ENCODE measurements at places on chromosomes 2 and 18.

DNA sequence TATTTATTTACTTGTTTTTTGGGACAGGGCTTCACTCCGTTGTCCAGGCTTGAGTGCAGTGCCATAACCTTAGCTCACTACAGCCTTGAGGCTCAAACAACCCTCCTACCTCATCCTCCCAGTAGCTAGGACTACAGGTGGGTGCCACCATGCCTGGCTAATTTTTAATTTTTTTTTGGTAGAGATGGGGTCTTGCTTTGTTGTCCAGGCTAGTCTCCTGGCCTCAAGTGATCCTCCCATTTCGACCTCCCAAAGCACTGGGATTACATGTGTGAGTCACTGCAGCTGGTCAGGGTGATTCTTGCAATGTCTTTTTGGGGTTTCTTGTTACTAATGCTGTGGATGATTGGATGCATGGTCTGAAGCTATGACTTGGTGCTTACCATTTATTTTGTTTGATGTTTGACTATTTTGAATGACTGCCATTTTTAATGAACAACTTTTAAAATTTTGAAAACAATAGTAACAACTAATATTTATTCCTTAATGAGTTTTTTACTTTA is 6.5 kb downstream of the CERS6 start:
- no peak for DNase-seq

GRCh38 chr2:101737478-101738255 is 40.2 kb downstream of the MAP4K4 start:
- no peak for DNase-seq

DNA sequence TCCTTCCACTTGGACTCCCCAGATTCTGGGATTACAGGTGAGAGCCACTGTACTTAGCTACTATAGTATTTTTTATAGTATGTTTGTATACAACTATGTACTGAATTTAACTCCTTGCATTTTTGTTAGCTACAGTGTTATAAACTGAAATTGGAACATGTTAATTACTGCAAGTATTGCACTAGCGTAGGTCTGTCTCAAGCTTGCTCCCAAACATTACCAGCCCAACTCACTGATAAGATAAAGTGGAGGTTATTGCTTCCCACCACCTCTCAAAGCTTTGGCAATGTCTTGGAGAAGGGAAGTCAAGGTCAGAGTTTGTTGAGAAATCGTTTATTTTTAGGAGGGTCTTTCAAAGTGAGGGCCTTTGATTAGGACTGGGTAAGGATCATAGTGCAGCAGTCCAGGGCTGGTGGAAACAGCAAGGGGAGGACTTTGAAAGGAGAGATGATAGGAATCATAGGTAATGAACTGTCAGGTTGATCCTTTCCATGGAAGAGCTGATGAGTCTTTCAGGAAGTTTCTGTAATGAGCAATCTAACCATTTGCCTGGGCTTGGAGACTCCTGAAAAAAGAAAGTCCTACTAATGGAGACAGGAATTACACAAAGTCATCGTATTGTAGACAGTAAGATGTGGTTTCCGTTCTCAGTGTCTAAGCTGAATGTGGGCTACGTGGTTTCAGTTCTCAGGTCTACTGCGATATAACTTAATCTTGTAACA is 257.1 kb downstream of the MYO3B start:
- no peak for DNase-seq

DNA sequence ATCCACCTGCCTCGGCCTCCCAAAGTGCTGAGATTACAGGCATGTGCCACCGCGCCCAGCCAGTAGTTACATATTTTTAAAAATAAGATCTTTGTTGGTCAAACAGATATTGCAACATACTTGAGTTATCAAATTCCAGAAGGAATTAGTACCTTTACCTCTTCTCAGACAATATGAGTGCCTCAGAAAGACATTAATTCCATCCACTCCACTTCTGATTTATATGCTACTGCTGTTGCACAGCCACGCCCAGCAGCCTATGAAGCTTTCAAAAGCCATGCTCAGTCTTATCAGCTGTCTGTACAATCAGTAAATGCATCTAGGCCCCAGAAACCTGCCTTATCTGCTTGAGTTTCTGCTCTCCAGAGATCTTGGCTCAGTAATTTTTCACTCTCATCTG is 47.8 kb downstream of the MEX3C start:
- no peak for DNase-seq

DNA sequence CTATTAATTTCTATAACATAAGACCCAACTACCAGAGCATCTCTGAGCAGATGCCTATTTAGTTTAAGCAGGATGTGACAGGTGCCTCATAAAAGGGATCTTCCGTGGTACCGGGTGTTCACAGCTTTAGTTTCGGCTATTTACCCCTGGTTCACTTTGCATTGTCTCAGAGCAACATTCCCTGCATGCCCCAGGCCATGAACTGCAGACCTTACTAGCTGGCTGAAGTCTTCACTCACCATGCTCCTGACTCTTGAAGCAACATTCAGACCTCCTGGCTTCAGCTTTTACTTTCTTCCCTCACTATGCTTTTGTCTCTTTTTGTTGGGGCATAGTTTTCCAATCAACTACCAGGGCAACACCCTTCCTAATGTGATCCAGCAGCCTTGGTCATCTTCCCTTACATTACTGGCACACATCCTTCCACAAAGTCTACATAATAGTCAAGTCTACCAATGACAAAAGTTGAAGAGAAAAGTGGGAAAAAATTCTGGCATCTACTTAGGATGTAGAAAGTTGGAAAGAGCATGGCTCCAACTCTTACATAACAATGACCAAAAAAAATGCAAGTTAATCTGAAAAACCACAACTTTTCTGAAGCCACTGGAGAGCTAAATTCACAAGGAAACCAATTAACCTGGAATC is 99.2 kb downstream of the SESTD1 start:
- DNase-seq, result no peak

- no peak for DNase-seq
Measured at GRCh38 chr2:69734035-69734611, 7.8 kb upstream of the ANXA4 start.

GRCh38 chr2:217599906-217600305 is 402.9 kb downstream of the TNS1 start:
- DNase-seq, result no peak

DNA sequence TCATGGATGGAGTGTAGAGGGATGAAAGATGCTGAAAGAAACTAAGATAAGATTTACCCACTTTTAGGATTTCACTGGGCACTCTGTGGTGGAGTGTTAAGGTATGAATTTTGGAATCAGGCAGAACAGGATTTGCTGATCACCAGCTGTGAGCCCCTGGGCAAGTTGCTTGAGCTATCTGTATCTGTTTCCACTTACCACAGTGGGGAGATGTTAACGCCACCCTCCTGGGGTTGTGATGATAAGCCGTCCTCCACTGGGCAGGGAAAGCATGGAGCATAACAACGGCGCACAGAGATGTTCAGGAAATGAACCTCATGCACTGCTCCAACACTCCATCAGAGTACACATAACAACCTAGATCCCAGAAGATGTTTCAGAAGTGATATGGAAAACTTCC is 160.6 kb downstream of the MTCL1 start:
- no peak for DNase-seq

GRCh38 chr2:23457990-23458682 is 73.2 kb downstream of the KLHL29 start:
- DNase-seq, result no peak

DNA sequence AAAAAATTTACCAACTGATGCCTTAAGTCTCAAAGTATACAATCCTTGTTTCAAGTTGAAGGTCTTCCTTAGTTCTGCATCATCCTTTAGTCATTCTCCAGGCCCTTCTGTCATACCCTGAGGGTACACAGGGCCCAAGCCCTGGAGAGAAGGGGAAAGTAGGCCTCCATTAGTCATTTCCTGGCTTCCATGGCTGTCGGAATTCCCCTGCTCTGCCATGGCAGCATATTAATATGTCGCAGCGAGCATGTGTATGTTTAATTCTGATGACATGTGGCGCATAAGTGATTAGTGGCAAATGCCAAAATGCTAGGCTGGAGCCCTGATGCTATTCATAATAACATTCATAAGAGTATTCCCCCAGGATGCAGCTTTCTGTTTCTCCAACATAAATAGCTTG is 22.1 kb downstream of the GPR39 start:
- no peak for DNase-seq

DNA sequence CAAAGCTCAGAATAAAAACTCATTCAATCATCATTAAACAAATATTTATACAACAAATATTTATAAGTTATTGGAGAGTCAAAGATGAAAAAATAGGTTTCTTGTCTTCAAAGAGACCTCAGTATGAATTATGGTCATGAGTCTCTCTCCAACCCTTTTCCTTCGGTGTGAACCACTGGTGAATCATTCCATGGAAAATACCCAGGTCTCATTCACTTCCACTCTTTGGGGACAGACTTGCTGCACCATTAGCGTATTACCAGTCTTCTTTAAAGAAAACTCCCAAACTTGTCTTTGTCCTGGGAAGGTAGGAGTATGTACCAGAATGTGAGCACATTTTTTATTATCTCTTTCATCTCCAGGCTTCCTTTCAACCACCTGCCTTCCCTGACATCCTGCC is 257.4 kb upstream of the RBMS1 start:
- DNase-seq, result no peak

GRCh38 chr18:45590036-45590886 is 25.0 kb upstream of the SLC14A2 start:
- no peak for DNase-seq

GRCh38 chr2:68756178-68756577 is 21.6 kb downstream of the ARHGAP25 start:
- DNase-seq, result no peak

Data from tibial artery (tissue), 4 donors.